ENCODE measurements at places on chromosomes 13 and 19.

DNA sequence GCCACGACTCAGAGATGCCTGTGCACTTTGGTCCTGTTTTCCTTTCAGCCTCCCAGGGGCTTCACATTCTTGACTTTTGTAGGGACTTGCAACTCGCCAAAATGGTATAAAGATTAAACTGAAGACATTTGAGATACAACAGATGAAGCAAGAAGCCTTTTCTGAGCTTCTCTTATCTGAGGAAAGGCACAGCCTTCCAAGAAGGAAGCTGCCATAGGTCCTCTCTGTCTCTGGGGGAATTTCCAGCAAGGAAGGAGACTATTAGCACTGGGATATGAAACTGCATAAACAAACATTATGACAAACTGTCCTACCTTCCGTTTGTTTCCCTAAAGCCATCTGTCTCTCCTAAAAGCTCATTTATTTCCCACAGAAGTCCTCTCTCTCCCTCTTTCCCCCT is 39.3 kb downstream of the TGDS start:
- no peak for DNase-seq

- peak; percentile 26 for DNase-seq
Observed at GRCh38 chr19:51690454-51691073, 2.6 kb upstream of the SPACA6 start.

DNA sequence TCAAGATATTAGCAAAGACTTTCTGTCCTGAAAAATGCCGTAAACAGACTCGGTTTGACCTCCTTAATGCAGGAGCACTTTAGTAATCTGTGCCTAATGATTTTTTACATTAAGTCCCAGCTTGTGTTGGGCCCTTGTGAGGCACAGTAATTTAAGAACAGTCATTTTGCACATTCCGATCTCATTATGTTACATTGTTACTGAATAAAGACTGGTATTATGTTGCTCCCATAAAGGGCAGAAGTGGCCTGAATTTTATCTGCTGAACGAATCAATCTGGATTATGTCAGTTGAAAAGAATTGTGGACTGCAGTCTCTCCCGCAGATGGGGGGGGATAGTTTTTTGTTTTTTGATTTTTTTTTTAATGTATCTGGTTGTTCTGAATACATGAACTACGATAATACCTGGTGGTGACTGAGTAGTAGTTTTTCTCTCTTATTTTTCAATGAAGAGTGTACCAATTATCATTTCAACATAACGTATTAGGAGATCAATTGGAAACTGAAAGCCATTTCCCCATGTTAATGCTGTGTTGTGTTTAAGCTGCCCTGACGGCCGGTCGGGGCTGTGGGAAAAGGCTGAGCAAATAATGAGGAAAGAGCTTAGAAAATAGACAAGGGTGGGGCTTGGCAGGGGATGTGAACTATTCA is 290.2 kb downstream of the ZNF536 start:
- DNase-seq: no peak

DNA sequence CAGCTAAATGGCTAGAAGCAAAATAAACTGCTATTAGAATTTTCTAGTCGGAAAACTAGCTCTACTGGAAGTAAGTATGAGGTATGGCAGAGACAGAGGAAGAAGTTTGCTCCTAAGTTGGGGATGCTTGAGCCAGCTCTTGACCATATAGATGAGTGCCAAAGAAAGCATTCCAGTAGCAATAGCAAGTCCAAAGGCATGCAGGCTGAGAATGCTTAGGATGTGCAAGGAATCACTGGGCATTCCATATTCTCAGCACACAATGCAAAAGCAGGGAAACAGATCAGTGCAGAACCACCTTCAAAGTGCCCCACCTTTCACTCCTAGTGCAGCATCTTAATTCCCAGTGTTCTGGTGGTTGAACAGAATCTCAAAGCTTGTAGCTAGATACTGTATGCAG is 32.9 kb downstream of the SERTM1 start:
- no peak for DNase-seq

GRCh38 chr13:75492389-75492788 is 10.4 kb upstream of the TBC1D4 start:
- DNase-seq: no peak

GRCh38 chr19:17599780-17600179 is 44.3 kb downstream of the COLGALT1 start:
- no peak for DNase-seq

DNA sequence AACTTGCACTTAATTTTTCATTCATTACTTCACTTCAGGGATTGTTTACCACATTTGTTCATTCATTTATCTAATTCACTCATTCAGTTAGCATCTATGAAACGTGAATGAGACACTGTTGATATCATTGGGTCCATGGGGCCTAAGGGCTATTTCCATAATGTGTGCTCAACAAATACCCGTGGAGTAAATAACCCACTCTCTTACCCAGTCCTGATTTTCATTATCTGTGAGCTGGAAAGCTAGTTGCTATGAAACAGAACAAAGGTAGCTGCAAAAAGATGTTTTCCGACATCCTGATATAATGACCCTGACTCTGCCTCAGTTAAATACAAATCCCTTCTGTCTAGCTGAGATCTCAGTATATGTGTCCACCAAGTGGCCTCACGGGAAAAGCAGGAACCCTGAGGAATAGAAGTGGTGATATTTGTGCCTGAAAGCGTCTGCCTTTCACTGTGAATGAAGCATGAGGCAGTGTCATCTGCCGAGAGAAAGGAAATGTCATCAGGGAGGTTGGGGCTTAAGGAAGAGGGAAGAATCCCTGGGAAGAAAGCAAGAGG is 63.8 kb downstream of the SERTM1 start:
- DNase-seq: no peak

- DNase-seq: no peak
Observed at GRCh38 chr13:20127262-20127561, 33.6 kb downstream of the GJA3 start.

- DNase-seq: no peak
Observed at GRCh38 chr13:99758460-99759162, 213.0 kb downstream of the ZIC5 start.

- DNase-seq: no peak
Observed at GRCh38 chr13:32390048-32390447, 37.9 kb downstream of the N4BP2L1 start.

GRCh38 chr19:48806818-48807589 is 3.8 kb downstream of the BCAT2 start:
- DNase-seq: no peak

- DNase-seq: no peak
Observed at GRCh38 chr13:31749929-31750328, 10.6 kb downstream of the RXFP2 start.

- DNase-seq: peak; percentile 11
Observed at GRCh38 chr19:4866595-4867424, 657 bp downstream of the PLIN3 start.

- DNase-seq: no peak
Observed at GRCh38 chr19:49490287-49491029, 3.0 kb downstream of the RPL13A start.

DNA sequence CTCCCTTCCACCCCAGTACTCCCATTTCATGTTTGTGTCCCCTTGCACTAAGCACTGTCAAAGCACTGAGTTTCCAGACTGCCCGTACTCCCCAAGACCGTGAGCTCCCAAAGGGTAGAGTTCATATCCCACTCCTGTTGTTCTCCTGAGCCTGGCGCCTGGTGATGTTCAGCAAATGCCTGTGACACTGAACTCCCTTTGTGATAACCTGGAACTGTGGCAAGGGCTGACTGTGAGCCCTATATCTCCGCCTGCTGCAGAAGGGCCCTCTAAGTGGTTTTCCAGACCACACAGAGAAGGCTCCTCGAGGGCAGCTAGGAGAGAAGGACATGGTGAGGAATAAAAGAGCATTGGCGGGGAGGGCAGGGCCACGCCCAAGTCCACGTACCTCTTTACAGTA is 67.5 kb downstream of the ATP7B start:
- DNase-seq: no peak

- no peak for DNase-seq
Observed at GRCh38 chr13:46340011-46340410, 47.0 kb downstream of the RUBCNL start.

DNA sequence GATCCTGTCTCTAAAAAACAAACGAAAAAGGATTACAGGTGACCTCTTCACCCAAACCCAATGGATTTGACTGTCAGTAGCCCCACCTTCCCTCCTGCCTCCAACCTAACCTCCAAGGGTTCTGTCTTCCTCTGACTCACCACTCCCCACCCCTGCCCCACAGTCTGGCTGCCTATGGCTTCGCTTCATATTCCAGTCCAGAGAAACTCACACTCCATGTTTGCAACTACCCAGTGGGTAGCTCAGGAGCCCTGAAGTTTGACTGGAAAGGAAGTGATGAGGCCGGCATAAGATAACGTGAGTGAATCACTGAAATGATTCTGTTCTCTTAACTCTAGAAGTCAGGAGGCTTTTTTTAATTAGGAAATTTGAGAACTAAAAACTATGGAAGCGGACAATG is 303.9 kb downstream of the FOXO1 start:
- DNase-seq: no peak

DNA sequence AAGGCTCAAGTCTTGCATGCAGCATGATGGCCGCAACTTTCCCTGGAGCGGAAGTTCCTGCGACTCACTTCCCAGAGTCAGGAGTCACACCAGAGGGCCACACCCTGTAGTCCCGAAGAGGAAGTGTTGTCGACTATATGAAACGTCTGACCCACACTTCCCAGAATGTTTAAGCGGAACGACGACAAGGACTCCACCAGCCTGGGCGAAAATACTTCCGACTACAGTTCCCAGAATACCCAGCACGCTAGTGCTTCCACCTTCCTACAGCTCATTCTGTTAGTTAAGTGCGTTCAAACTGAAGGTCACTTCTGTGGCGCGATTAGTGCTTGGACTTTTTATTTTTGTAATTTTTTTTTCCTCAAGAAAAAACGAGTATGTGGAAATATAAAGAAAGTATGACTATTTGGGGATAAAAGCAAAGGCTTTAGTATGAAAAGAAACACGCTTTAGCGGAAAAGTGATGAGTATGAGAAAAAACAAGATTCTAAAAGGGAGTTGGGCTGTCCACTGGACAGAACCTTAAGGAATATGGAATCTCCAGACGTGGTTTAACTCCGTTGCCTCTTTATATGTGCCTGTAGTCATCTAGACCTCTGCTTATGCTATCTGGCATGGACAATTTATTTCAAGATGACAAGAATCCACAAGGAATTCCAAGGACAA is 15.5 kb upstream of the ZNF112 start:
- DNase-seq: no peak

DNA sequence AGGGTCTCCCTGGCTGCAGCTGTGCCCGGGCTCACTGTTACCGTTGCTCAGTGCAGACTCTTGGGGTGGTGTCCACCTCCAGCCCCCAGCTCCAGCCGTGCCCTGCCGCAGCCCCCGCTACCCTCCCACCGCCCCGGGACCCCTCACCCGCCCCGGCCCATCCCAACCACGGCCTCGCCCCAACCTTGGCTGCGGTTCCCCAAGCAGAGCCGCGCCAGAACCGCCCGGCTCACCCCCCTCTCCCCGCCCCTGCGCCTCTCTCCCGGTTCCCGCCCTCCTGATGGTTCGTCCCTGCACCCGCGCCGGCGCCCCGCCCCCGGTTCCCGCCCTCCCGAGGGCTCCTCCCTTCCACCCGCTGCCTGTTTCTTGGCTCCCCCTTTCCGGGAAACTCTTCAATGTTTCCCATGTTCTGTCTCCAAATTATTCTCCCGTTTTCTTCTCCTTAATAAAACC is 40.3 kb downstream of the ANKRD10 start:
- DNase-seq: peak; percentile 8

DNA sequence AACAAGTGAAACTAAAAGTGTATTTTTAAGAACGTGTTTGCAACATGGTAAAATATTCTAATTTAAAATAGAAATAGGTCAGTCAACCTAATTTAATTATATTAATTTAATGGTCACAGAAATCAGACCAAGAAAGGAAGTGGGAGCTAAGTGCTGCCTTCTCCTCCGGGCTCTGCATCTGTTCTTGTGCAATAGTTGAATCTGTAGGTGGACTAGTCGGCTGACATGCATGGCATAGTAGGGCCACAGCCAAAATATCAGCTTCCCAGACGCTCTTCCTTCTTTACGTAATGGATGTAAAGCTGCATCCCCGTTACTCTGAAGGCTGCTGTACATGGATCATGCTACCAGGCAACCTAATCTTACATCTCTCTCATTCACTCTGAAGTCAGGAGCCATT is 47.3 kb downstream of the COL4A1 start:
- no peak for DNase-seq

DNA sequence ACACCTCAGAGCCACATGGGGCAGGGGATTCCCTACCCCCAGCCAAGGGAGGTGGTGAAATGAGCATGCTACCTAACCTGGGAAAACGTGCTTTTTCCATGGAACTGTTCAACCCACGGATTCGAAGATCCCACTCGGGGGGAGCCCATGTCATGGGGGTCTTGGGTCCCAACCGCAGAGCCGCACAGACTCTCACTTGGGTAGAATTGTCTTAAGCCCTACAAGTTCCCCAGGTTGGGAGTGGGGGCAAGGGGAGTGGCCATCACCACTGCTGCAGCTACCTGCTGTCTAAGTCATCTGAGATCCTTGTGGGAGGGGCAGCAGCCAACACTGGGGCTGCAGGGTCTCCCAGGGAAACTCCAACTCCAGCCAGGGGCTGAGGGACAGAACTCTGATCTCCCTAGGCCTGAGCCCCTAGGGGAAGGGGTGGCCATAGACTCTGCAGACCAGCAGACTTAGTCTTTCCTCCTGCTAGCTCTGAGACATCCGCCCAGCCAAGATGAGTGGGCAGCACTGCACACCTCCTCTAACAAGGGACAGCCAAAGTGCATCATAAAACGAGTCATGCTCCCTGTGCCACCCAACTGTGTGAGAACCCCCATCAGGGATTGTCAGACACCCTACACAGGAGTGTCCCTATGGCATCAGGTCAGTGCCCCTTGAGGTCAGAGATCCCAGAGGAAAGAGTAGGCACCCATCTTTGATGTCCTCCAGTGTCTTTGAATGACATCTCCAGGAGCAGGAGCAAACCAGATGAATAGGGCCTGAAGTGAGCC is 610.4 kb upstream of the SLITRK6 start:
- no peak for DNase-seq

DNA sequence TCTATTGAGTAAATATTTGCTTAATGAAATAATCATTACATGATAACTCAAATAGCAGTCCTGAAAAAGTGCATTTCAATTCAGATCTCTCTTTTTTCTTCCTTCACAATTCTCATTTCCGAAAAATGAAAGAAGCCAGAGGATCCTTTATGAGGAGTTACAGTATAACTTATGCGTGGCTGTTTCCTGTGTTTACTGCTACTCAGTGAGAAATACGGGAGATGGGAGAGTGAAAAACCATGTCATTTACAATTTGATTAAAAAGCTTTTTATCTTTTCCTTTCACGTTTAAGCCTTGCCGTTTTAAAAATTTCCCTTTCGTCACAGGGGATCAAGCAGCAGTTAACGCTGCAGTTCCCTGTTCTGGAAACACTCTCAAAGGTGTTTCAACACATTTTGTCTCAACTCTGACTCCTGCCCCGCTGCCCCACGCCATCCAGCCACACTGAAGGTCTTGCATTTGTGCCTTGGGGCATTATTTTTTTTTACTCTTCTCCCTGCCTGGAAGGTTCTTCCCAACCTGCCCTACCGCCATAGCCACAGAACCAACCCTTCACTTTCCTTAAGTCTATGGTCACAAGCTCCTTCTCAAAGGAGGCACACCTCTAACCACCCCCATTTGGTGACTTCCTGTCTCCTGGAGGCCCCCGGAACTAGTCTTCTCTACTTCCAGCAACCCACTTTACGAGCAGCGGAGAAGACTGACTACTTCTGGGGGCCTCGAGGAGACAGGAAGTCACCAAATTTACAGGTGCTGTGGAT is 17.0 kb downstream of the KL start:
- DNase-seq: no peak

GRCh38 chr13:29589234-29589633 is 6.3 kb downstream of the SLC7A1 start:
- DNase-seq: no peak
